ENCODE measurements at places on chromosomes 12 and 14. TPM values are rescaled to one million over a fixed set of nuclear protein-coding genes. Genes with fewer than 3 reads are reported as not detected.

DNA sequence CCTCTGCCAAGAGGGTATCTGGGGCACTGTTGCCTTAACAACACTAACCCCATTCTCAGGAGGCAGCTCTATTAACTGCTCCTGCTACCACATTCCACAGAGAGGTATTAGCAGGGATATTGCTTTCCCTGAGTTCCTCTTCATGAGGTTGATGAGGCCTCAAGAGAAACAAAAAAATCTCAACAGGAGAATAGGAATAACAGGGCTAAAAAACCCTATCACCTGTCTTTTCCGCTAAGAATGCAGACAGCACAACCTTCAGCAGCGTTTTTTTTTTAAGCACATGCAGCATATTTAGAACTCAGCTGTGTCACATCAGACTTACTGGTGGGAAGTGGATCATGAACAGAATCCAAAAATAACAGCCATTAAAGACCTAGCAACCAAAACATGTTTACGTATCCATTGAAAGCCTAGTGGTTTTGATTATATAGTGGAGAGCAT, 29.2 kb downstream of the ATF7 start:
- DNase-seq, result no peak

- no peak for DNase-seq
Measured at GRCh38 chr12:114209861-114210260, 196.1 kb downstream of the TBX5 start.

DNA sequence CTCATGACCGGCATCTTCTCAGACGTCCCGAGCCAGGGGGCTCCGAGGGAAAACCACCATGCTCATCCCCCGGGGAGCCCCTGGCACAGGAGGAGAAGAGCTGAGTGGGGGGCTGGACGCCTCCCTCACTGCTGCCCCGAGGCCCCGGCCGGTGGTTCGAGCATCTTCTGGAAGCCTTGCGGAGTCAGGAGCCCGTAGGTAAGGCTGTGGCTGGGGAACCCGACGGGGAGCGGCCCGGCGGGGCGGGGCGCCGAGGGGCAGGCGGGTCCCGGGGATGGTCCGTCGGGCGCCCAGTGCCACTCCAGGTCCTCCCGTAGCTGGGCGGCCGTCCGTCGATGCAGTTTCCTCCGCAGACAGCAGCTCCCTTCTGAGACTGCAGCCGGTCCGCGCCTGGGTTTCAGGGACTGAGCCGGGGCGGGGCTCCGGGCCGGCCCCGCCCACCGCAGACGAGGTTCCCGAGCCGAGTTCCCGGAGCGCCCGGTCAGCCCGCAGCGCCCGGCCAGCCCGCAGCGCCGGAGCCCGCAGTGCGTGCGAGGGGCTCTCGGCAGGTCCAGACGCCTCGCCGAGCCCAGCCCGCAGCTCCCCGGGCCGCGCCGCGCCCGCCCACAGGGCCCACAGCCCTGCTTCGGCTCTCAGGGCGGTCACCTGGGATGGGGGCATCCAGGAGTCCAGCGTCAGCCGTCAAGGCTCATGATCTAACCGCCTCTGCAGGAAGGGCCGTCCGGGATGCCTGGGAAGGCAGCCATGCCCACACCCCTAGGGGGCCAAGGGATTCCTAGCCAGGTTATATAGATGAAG, at the start of gene PGF:
PGF (minus strand) TSS at position 369 of the 798 bp plus-strand sequence; CDS start at position 14, 355 bp downstream.
- no peak for DNase-seq

Gene NR4A1
- total RNA-seq, result 45.4 TPM

DNA sequence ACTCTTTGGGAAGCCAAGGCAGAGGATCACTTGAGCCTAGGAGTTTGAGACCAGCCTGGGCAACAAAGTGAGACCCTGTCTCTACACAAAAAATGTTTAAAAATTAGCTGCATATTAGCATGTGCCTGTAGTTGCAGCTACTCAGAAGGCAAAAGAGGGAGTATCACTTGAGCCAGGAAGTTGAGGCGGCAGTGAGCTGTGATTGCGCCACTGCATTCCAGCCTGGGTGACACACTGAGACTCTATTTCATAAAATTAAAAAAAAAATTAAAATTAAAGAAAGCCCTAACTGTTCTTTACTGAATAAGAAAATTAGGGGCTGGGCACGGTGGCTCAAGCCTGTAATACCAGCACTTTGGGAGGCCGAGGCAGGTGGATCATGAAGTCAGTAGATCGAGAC, 27.0 kb downstream of the SENP1 start:
- no peak for DNase-seq

- DNase-seq, result no peak
Measured at GRCh38 chr12:91483471-91483985, 300.9 kb upstream of the DCN start.

- DNase-seq, result no peak
Measured at GRCh38 chr12:132411457-132411856, 78.5 kb upstream of the FBRSL1 start.

DNA sequence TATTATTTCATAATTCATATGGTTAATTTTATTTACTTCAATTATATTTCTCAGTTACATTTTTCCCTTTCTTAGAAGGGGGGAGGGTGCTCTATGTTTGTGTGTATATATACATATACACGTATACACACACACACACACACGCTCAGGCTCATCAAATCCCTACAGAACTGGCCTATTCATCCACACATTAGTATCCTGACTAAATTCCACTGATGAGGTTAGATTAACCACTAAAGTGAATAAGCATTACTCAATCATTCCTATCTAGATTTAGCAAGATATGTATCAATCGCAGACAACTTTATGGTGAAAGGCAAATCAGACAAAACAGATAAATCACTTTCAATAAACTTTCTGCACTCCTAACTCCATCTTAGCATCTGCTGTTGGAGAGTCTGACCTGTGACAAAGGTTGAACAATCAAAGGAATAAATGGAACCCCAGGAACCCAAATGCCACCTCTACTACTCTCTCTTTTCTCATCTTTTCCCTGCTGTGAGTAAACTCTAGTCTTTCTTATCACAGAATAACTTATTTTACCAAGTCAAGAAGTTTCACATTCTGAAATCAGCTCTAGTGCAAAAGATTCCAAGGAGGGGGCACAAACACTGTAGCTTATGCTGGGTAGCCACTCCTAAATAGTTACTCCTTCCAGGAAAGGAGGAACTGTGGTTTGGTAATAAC, 67.6 kb downstream of the RALGAPA1 start:
- DNase-seq, result no peak

Gene FLVCR2
- 7.4 TPM for total RNA-seq

Gene USP44
- total RNA-seq, result 2.2 TPM

DNA sequence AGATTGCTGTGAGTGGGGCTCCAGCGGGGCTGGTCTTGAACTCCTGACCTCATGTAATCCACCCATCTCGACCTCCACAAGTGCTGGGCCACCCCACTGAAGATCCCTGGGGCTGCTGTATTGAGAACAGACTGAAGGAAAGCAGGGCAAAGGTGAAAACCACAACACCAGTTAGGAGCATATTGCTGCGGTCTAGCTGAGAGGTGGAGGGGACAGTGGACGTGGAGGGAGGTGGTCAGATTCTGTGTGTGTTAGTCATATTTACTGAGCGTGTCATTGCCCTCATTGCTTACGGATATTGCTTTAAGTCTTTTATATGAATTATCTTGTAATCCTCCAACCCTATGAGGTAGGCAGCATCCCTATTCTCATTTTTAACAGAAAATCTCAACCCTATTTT, 69.0 kb upstream of the OVCH1 start:
- no peak for DNase-seq

DNA sequence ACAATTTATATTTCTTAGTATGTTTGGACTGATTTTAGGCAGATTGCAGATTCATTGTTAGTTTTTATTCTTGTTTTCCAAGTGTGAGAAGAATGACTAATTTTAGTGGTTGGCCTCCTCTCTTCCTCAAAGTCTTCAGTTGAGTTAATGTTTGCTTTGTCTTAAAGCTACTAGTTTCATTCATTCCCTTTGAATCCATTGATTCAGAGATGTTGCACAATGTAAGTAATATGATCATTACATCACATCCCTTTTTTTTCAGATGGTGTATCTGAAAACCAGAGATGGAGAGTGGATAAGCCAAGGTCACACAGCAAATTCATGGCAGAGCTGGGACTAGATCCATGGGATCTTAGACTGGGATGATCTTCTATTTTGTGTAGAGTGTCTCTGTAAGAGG, 577.5 kb downstream of the BCL11B start:
- DNase-seq, result no peak

Gene TMEM132C
- 14.9 TPM for total RNA-seq

Gene DACT1
- 12.7 TPM for total RNA-seq

- no peak for DNase-seq
Measured at GRCh38 chr12:66620026-66620425, 58.9 kb downstream of the GRIP1 start.

Gene SSTR1
- total RNA-seq, result 15.2 TPM

Gene SRGAP1
- total RNA-seq, result 14.1 TPM

Gene IRAK3
- 5.7 TPM for total RNA-seq

Gene CLEC4A
- total RNA-seq, result 1.6 TPM

Gene PRPH
- total RNA-seq, result 0.75 TPM

DNA sequence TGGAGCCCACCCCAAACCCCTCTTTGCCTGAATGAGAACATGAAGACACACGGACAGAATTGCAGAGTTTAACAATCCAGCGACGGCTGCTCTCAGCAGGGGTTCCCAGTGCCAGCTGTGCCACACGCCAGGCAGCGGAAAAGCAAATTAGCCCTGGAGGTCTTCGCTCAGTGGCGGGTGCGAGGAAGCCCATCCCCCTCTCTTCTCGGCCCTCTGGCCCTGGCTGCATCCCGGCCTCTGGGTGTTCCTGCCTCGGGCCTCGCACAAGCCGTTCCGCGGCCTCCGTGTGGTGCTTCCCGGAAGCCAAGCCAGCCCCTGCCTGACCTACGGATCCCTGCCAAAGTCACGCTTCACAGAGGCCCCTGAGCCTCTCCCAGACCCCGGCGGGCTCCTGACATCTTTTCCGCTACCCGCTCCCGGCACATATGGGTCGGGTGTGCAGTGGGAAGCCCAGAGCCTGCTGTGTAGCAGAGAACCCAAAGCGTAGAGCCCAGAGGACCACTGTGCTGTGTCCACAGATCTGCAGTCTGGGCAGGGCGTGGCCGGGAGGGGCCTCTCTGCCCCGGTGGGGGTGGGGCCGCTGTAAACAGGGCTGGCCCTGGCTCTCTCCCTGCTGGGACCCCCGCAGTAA, 70.7 kb upstream of the GALNT9 start:
- no peak for DNase-seq

DNA sequence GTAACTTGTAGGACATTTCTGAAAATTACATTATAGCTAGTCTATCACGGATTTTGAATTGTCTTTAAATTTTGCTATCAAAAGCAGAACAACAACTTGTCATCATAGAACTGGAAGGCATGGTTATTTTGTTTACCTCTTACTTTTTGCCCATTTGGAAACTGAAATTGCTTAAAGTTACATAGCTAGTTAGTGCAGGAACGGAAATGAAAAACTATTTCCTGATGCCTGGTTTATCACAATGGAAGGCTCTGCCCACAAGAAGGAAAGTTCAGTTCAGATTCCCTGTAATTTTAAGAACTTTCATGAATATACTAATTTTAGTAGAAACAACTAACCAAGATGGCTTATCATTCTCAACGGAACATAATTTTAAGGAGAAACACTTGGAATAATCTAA, 427.7 kb downstream of the RAD51B start:
- DNase-seq, result no peak

Gene ITGA7
- 100 TPM for total RNA-seq

Gene CLEC1B
- not detected for total RNA-seq

Gene NKX2-1
- 0.34 TPM for total RNA-seq

Gene SAMD15
- total RNA-seq, result 2.9 TPM

GRCh38 chr14:70073924-70074566, 114.7 kb downstream of the SLC8A3 start:
- peak; percentile 80 for DNase-seq
